ENCODE measurements at places on chromosomes 5 and 9. TPM values are rescaled to one million over a fixed set of nuclear protein-coding genes. Genes with fewer than 3 reads are reported as not detected.

DNA sequence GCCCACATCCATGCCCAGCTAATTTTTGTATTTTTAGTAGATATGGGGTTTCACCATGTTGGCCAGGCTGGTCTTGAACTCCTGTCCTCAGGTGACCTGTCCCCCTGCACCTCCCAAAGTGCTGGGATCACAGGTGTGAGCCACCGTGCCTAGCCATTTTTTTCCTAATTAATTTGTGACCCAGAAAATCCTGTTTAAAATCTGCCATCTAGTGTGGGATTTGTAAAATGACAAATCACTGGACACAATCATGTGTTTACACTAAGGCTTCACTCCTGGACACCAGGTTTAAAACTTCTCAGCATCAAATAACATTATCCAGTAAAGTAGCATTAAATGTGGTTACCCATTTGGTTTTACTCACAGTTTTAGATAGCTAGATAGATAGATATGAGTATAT, 18.6 kb upstream of the KDM4C start:
- DNase-seq = no peak
- no peak overlapping the region for H3K27ac ChIP-seq
- H3K27me3 ChIP-seq = no peaks in the 10 kb centered on the region
- no peaks in the 10 kb centered on the region for H3K36me3 ChIP-seq
- H3K4me3 ChIP-seq = no peak overlapping the region

The SLC4A9 gene
- 2.5 TPM for total RNA-seq

- DNase-seq = no peak
- H3K4me3 ChIP-seq = no peak overlapping the region
- no peaks in the 10 kb centered on the region for H3K4me1 ChIP-seq
- no peaks in the 10 kb centered on the region for H3K36me3 ChIP-seq
- H3K27me3 ChIP-seq = no peaks in the 10 kb centered on the region
Observed at GRCh38 chr5:107654827-107655226, 15.9 kb downstream of the EFNA5 start.

DNA sequence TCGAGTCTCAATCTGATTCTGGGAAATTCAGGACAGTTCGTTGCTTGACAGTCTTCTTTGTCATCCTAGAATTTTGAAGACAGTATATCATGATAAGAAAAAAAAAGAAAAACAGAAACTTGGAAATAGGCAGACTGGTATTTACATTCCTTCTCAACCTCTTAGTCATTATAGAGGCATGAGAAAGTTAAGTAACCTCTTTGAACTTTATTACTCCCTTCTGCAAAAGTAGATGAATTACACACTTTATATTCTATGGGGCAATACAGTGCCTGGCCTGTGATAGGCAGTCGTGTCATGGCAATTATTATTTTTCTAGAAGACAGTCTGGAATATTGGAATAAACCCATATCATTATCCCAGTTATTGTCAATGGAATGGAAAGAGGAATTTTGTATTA, 828.9 kb downstream of the TLR4 start:
- no peak for DNase-seq
- no peak overlapping the region for H3K4me3 ChIP-seq
- H3K27me3 ChIP-seq = no peaks in the 10 kb centered on the region
- H3K36me3 ChIP-seq = no peaks in the 10 kb centered on the region
- no peak overlapping the region for H3K27ac ChIP-seq

Measured in kidney (tissue), 22 donors.